Eye (tissue), 1 donor: ENCODE measurements at places on chromosomes 2 and 18.
A peak's percentile ranks its signal among the peaks of the same experiment; 100 is the strongest.

- DNase-seq = peak; percentile 4
Measured at GRCh38 chr2:122366427-122366826, 611.0 kb downstream of the TSN start.

DNA sequence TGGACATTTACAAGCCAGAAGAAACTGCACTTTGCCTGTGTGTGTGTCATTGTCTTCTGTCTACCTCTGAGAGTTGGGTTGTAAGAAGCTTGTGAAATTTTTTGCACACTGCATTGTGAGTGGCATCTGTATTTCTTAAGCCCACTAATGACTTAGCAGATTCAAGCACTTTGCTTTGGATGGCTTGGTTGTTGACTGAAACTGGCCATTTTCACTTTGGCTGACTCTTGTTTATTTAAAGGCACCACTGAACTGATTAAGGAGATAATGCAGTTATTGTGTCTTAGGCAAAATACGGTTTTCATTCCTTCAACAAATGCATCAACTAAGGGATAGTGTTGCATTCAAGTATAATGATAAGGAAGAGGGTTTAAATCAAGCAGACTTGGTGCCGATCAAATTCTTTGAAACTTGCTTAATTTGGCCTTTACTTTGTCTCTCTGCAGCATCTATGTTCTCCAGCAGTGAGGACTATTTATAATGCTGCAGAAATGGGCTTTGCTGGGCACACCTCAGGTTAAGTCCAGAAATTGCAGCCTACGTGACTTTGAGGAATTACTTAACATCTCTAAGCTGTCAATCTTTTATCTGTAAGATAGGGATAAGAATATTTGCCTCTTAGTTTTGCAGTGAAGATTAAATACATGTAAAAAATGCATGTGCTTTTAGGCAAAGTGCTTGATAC is 142.0 kb downstream of the CCDC85A start:
- no peak for DNase-seq

GRCh38 chr2:22719396-22719795 is 665.6 kb upstream of the KLHL29 start:
- no peak for DNase-seq

DNA sequence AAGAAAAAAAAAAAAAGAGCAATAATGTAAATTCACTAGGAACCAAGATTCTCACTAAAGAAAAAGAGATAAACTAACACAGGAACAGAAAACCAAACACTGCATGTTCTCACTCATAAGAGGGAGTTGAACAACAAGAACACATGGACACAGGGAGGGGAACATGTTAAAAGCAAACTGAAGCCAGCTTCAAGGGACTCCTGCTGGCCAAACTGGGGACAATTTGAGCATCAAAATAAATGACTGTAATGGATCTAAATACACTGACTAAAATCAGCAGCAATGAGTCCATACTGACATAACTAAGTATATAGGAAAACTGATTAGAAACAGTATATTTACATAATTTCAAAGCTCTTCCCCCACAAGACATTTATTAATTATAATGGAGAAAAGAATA is 73.0 kb downstream of the FARSB start:
- no peak for DNase-seq

DNA sequence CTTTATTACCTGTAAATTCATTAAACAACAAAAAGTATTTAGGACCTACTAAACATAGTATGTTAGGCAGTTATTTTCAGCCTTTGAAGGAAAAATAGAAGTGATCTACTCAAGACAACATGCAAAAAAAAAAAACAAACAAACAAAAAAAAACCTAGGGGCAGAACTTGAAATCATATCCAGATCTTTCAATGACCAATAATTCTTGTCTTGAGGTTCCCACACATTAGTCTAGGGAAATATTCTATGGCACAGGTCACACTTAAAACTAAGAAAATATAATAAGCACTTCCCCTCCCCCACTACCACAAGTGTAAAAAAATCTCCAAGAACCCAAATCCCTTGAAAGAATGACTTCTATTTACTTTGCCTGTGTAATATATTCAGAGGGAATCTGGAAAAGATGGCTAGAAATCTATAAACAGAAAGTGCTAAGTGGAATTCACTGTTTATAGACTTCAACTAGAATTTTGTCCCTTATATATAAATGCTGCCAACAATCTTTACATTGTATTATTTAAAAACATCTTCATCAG is 3.5 kb downstream of the PELI1 start:
- peak; percentile 11 for DNase-seq

DNA sequence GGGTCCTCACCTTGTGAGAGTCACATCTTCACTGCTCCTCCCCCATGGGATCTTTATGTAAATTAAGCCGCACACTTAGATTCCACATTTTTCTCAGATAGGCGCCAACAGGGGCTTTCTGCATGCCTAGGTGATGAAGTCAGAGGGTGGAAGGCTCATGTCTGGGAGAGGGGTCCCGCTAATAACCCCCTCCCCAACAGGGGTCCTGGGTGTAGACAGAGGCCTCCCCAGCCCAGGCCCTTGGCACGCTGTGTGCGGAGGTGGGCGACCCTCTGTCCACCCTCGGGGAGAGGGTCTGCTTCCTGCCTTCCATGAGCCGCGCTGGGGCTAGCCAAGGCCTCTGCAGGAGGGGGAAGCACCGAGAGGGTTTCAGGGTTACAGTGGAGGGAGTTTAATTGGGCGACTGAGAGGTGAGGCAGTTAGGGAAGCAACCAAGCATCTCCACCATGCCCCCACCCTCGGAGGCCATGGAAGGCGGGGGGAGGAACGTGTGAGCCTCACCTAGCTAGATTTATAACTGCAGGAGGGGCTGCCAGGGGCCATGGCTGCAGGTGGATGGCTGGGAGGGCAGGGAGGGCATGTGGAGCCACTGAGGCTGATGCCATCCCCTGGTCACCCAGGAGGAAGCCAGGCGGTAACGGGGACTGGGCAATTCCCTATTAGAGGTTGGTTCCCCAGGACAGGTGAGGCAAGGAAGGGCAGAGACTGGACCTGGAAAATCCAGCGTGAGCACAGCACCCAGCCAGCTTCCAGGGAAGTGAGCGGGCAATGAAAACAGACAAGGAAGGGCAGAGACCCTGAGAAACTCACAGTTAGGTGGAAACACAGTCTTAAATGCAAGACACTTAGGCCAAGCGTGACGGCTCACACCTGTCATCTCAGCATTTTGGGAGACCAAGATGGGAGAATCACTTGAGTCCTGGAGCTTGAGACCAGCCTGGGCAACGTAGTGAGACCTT is 7.7 kb upstream of the PXDN start:
- no peak for DNase-seq

DNA sequence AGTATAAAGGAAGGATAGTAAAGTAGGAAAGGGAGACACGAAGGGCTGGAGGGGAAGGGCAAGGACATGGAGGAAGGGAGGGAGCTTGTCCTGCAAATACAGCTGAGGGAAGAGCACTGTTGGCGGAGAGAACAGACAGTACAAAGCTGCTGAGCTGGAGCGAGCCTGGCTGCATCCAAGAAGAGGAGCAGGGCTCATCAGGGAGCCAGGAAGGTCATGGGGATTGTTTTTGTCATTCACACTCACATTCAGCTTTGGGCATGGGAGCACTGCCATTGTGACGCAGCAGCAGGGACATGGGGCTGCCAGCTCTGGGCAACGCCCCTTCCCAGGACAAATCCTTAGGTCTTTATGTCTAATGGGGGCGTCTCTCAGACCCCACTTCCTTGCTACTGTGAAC is 125.1 kb downstream of the COPS8 start:
- no peak for DNase-seq

DNA sequence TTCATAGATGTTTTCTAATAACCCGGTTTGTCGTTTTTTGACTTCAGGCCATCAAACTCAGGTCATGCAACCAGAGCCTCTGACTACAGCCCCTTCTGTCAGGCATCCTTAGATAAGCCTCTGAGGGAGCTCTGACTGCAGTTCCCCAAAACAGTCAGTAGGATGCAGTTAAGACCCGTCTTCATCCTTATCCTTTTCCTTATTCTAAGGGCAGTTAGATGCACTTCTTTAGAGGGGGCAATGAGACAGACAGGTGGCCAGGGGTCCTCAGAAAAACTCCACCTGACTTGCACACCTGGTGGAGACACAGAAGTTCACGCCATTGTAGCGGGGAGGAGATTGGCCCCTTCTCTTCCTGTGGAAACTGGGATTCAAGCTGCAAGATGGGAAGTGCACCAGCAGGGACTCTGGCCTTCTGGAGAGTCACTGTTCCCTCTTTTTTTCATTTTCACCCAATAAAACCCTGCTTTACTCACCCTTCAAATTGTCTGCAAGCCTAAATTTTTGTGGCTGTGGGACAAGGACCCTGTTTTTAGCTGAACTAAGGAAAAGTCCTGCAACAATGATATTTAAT is 104.8 kb upstream of the TFPI start:
- DNase-seq = no peak

- no peak for DNase-seq
Measured at GRCh38 chr2:69815717-69816116, 13.7 kb upstream of the GMCL1 start.

DNA sequence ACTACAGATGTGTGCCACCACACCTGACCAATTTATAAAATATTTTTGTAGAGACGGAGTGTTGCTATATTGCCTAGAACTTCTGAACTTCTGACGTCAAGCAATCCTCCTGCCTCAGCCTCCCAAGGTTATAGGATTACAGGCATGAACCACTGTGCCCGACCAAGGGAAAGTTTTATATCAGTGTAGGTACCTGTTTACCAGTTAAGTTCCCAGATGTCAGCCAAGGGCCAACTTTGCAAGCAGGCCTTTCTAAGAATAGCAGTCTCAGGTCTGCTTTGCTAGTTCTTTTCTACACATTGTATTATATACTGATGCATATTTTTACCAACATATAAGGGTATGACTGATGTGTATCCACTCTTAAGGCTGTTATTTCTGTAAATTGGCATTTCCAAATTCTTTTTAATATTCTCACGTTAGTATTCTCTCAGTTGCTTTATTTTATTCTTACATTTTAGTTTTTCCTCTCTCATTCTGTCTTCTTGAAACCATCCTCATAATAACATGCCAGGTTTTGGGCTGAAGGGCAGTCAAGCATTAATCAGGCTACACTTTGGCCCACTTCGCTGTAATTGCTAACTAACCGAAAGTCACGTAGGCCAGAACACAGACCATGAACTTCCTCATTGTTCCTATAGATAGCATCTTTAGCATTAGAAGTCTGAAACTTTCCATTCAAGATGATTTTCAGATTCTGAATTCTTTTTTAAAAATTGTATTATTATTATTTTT is 25.0 kb upstream of the CXXC1 start:
- DNase-seq = no peak

GRCh38 chr2:20327370-20327769 is 23.3 kb downstream of the PUM2 start:
- DNase-seq = no peak

DNA sequence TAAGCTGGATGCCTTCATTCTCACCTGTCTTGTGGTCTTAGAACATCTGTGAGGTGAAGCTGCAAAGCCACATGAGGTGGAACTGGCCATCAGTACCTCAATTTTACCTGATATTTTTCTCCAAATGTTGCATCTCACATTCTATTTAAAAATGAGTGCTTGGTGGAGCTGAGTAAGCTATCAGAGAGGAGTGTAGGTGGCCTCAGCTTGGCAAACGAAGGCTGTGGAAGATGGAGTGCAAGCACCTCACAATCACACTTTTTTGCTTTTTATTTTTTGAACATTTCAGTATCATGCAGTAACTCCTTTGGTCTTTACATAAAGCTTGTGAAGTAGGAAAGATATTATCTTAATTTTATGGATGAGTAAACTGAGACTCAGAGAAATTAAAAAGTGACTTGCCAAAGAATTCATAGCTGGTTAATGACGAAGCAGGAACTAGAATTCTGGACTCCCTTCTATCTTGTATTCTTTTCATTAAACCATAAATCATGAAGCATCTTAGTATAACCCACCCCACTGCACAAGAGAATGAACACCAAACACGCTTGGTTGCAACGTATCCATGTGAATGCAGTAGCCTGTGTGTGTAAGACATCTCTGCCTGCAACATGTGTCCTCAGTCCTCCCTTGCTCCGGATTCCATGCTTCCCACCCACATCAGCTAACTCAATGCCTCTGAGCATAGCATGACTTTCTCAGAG is 27.2 kb downstream of the C2orf49 start:
- no peak for DNase-seq

DNA sequence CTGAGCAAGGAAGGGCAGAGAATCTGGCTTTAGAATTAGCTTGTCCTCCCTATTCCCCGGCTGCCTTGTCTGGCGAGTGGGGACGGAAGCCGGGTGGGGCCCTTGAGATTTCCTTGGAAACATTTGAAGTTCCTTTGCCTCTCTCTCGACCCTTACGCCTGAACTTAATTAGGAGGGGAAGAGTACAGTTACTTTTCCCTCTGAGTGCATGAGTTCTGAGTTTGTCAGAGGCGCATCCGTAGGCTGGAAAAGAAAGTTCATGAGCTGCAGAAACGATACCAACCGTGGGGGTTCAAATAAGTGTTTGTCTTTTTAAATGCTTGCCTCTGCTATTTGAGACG is 468 bp downstream of the PIKFYVE start:
- DNase-seq = no peak

GRCh38 chr2:127685410-127686080 is 10.2 kb upstream of the LIMS2 start:
- no peak for DNase-seq

DNA sequence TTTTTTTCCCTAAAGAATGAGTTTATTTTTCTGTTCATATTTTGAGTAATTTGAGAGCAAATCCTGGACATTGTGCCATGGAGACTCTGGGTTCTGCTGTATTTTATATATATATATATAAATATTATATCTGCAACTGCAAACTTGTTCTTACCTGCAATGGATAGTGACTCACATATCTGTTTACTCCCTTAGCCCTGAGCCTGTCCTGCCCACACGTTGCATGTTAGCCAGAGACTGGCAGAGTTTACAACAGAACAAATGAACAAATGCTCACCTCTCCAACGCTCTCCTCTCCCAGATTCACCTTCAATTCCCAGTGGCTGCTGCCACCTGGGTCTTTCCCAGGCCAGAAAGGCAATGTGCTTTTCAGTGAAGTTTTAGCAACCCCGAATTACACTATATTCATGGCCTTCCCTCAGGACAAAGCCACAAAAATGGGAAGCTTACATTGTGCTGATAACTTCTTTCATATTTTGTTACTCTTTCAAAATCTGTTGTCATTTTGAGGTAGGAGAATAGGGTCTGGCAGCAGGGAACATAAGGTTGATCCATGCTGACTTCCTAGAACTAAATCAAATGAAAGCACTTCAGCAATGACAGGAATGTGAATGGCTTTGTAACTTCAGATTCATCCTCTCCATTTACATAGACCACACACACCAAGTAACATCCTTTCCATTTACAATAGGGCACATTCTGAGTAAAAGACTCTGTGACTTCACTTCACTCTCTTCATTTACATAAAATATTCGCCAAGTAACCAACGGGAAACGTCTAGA is 105.4 kb upstream of the FAM110C start:
- DNase-seq = no peak

DNA sequence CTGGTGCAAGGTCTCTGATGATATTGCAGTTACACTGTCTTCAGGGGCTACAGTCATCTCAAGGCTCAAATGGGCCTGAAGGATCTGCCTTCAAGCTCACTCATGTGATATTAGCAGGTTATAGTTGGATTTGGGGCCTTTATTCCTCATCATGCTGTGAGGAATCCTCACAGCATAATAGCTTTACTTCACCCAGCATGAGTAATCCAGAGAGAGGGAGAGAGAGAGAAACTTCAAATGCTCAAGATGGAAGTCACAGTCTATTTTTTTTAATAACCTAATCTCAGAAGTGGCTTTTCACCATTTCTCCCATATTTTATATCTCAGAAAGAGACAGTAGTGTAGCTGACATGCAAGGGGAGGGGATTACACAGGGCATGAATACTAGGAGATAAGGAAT is 658.7 kb downstream of the EPHA4 start:
- DNase-seq = no peak
